ENCODE measurements at places on chromosomes 4 and X.

GRCh38 chrX:24100713-24101112 lies 46.0 kb downstream of the EIF2S3 start:
- peak; percentile 47 for DNase-seq

DNA sequence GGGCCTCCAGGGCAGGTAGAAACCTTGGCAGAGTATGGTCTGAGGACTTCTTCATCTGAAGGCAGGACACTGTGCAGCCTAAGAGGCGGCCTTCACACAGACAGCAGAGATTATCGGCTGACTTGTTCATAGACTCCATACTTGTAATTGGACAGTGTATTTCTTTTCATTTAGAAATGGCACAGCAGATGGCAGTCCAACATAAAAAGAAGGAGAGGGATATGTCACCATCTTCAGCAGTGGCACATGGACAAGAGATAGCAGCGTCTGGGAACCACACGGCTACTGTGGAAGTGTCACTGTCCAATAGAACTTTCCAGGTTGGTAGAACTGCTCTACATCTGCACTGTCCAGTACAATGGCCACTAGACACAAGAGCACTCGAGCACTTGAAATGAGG lies 21.7 kb upstream of the GEMIN8 start:
- DNase-seq, result no peak

DNA sequence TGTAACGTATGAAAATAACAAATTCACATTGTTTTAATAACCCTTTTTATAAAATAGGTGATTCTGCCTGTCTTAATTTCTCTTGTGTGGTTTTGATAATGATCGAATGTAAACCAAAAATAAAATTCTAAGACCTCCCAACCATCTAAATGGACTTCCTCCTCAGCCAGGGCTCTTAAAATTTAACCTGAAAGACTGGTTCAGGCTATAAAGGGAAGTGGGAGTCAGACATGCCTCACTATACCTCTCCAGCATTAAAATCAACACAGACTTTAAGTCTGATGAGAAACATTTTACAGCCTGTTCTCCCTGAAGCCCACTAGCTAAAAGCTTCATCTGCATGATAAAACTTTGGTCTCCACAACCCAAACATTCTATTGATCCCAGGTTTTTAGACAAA lies 97.6 kb upstream of the STIM2 start:
- DNase-seq, result no peak

- DNase-seq, result peak; percentile 41
Observed at GRCh38 chrX:17590892-17591740, 146.2 kb upstream of the SCML1 start.
